AG20443 (cell line): ENCODE measurements at places on chromosomes 6 and 20.

DNA sequence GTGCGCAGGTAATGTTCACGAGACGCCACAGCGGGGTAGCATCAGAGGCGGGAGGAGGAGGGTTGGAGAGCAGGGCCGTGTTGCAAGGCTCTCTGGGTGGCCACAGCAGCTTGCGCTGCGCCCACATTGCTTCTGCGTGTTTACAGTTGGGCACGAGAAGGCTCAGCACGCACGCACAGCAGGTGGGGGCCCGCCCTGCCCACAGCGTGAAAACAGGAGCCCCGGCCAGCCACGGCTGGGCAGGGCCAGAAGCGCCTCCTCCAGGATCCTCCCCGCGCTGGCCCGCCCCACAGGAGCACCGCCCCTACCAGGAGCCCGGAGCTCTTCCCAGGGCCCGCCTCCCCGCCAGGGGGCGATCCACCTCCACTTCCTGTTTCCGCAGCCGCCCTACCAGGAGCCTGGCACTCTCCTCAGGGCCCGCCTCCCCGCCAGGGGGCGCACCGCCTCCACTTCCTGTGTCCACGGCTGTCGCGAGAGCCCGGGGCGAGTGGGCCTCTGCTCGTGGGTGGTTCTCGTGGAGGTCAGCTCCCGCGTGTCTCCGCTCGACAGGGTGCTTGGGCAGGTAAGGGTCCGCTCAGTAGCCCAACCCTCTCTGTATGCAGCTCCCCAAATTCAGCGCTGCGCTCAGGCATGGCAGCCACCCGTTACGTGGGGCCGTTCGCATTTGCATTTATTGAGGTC, at the start of gene FAM50B:
Gene FAM50B, plus strand, starts transcription at position 449 of the 681 bp plus-strand sequence. CDS start 439 bp downstream, outside the sequence.
- DNase-seq, result peak; percentile 92

DNA sequence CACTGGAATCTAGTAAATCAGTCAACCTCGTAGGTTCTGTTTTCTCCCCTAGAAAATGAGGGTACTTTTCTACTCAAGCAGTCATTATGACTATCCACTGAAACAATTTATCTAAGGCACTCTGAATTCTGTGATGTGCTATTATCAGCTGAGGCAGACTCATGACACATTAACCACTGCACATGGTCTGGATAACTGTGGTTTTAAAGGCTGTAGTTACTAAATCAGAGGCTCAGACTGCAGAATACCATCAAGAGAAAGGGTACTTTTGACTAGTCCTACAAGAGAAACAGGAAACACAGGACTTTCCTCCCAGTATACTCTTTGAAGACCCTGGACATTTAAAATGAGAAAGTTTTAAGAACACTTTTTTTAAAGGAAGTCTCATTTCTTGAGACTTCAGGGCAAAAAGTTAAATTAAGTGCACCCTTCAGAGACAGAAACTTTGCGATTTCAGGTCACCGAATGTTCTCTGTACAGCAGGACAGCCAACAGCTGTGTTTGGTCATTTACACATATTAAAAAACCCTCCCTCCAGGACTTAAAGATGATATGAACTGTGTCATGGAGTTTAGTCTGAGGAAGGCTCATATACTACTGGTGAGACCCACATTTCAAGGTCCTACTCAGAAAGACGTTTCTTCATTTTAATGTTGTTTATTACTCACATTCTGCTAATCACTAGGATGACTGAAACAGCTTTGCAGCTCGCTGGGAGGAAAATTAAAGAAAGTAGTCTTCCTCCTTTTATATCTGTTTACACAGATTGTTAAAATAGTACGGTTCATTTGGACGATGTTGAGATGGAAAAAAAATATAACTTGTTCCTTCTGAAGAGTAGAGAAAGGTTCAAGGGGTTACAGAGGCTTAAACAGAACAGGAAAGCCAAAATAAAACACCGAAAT, 19.9 kb downstream of the ATXN1 start:
- peak; percentile 81 for DNase-seq

- DNase-seq, result peak; percentile 65
These were observed 4.2 kb downstream of the FOXS1 start for GRCh38 chr20:31840906-31841816.

DNA sequence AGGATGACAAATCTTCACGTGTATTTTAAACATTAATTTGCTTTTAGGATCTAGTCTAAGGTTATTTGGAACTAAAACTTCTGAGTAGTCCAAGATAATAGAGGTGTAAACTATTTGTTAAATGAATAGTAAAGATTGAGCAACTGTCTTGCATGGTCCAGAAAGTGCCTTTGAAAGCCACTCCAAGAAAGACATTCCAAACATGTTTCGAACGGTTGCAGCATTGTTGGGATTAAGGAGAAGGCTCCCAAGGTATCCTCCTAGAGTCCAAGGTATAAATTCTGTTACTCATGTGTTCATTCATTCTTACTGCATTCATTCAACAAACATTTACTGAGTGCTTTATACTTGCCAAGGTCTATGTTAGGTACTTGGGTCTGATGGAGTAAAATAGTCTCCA, 28.8 kb upstream of the MYLK2 start:
- no peak for DNase-seq

DNA sequence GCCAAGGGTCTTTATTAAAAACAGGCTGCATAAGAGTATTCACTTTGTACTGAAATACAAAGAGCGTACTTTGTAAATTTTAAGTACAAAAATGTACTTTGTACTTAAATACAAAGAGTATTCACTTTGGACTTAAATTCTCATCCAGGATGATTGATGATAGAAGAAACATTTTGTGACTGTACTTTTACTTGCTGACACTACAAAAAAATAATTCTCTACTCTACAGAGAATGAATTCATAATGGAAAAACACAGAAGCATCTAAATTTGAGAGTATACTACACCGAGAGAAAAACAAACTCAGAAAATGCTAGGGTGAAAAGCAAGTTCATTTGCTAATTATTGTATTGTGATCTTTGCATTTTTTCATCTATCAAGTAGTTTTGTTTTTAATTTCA, 54.4 kb upstream of the STXBP5 start:
- DNase-seq, result no peak

- no peak for DNase-seq
These were observed 120.5 kb downstream of the NCOA3 start for GRCh38 chr20:47622118-47622665.

DNA sequence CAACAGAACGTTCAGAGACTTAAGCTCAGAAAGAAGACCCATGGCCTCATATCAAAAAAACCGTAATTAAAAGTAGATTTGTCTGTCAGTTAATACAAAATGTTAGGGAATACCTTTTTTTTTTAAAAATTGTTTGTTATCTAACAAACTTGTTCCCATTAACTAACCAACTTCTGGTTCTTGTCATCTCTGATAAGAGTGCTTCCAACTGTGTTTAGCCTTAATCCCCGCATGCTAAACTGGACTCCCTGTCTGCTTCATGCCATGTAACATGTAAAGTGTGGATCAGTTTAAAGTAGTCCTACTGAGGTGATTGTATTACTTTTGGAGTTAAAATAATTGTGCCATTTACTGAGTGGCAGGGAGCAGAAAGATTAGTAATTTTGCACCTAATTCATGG, 6.3 kb downstream of the JARID2 start:
- no peak for DNase-seq

- DNase-seq, result peak; percentile 82
These were observed 813.0 kb downstream of the DHX35 start for GRCh38 chr20:39775110-39775509.

GRCh38 chr20:51198876-51199523, 176.1 kb upstream of the KCNG1 start:
- DNase-seq, result no peak

DNA sequence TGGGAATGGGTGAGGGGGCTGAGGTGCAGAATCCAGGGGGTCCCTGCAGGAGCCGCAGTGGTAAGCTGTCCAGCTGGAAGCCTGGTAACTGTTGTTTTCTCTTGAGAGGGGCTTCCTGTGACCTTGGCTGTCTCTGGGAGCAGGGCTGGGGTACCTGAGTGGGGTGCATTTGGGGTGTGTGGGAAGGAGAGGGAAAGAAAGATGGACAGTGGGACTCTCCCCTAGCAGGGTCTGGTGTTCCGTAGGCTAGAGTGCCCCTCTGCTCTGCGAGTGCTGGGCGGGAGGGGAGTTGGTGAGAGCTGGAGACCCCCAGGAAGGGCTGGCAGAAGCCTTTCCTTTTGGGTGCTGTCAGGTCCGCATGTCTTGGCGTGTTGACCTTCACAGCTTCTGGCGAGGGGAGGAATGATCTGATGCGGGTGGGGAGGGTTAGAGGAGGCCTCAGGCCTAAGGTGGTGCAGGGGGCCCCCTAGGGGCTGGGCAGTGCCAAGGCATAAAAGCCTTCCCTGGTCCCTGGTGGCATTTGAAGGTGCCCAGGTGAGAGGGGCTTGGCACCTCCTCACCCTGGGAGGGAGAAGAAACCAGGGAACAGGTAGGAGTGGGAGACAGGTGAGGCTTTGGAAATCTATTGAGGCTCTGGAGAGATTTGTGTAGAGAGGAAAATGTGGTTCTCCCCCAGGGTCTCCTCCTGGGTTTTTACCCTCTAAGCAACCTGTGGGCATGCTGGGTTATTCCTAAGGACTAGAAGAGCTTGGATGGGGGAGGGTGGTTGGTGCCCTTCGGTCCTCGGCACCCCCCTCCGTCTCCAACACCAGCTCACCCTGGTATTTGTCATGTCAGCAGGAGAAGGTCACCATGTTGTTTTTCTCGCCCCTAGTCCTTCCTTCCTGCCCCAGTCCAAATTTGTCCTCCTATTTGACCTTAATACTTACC, 3.3 kb downstream of the VEGFA start:
- peak; percentile 81 for DNase-seq

GRCh38 chr6:121216928-121217327, 117.4 kb downstream of the TBC1D32 start:
- DNase-seq, result peak; percentile 9

DNA sequence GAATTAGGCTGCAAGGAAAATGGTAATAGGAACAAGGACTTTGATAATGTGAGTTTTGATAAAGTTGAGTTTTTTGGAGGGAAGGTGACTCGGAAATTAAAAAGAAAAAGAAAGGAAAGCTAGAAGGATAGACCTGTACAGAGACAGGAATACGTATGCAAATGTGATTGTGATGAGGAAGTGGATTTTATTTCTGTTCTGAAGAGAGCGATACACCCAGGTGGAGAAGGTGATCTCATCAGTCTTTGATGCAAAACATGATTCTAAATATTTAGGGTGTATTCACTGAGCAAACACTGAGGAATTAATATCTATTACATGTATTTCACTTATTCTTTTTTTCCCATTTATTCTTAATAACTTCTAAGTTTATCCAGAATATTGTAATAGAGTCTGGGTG, 9.2 kb upstream of the PLEKHG1 start:
- DNase-seq, result no peak

DNA sequence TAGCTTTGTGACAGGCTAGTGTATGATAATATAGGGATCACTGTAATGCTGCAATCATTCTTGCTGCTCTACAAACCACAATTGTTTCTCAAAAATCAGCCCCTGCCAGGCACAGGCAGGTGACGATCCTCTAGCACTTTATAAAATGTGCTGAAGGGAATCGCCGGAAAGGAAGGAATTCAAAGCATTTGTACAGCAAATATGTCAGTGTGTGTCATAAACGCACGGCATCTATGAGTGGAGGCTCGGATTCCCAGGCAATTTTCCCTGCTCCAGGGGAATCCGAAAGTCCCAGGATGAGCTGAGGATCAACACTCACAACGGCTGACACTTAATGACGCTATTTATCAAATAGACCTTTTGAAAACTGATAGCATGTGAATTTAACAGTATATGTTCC, 1.4 kb downstream of the PHACTR1 start:
- DNase-seq, result peak; percentile 70

GRCh38 chr6:164276211-164276610, 861.7 kb downstream of the QKI start:
- no peak for DNase-seq

DNA sequence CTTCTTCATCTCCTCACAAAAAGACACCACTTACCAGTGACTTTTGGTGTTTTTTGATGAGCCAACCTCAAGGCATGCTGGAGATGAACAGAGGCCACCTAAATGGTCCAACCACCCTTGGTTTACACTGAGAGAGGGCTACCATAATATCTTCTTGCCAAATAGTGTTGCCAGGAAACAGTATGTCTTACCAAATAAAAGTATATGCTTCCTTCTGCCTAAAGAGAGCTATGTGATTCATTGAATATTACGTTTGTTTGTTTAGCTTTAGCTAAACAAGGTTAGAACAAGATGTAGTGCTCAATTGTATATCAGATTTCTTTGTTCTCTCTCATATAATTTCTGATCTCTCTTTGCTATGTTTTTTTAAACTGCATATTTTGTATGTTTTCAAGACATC, 40.6 kb upstream of the BMP6 start:
- DNase-seq, result no peak

DNA sequence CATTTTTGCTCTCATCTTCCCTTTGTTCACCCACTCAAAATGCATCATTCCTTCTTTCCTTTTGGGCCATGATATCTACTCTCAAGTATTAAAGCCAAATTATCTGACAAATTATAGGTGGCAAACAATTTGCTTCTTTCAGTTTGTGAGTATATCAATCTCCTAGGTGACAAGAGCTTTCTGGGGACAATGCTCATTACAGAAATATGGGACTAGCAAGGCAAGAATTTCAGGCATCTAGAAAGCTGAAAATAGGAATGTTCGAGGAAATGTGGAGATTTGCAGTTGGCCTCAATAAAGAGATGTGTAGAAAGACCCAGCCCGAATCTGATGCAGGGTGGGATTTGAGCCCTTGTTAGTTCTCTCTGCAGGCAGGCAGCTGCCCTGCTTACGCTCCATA, 71.8 kb downstream of the ALDH8A1 start:
- peak; percentile 29 for DNase-seq

DNA sequence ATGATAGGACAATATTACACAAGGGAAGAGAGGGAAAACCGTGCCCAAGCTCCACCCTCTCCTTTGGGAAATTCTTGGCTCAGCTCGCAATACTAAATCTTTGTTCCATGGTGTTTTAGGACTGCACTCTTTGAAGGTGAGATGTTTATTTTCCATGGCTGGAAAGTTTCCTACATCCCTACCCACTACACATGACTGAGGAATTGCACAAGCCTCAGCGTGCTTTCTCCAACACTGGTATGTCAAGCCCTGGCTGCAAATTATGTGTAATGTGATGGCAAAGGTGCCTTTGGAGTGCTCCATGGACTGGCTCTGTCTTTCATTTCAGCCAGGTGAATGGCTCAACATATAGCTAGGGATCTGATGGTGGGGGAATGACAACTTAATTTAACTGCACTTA, 134.3 kb downstream of the ISM1 start:
- DNase-seq, result no peak
